ENCODE measurements at places on chromosomes 1 and 21.

DNA sequence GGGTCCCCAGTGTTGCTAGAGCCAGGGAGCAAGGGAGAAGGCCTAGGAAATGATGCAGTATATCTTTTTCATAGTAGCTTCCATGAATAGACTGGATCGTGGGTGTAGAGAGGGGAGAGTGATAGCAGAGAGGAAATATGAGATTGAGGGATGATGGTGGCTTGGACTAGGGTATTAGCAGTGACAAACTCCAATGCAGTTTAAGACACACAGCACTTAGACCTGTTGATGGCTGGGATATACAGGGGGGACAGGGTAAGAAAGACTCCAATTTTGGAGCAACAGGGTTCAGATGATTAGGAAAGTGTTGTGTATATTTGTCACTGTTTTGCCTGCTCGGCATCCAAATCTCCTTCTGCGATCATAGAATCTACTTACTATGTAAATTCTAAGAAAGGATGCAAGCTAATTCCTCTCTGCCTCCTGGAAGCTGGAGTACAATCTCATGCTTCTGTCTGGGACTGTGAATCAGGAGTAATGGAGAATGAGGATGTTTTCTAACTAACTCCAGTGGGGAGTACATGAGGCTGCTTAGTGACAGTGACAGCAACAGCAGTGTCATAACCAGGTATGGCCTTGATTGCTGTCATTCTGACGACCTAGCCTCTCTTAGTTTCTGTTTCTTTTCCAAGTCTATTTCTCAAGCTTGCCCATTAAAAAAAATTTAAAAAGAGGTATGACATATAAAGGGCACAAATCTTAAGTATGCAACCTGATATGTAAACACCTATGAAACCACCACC, 47.5 kb downstream of the SYDE2 start:
- DNase-seq = no peak

DNA sequence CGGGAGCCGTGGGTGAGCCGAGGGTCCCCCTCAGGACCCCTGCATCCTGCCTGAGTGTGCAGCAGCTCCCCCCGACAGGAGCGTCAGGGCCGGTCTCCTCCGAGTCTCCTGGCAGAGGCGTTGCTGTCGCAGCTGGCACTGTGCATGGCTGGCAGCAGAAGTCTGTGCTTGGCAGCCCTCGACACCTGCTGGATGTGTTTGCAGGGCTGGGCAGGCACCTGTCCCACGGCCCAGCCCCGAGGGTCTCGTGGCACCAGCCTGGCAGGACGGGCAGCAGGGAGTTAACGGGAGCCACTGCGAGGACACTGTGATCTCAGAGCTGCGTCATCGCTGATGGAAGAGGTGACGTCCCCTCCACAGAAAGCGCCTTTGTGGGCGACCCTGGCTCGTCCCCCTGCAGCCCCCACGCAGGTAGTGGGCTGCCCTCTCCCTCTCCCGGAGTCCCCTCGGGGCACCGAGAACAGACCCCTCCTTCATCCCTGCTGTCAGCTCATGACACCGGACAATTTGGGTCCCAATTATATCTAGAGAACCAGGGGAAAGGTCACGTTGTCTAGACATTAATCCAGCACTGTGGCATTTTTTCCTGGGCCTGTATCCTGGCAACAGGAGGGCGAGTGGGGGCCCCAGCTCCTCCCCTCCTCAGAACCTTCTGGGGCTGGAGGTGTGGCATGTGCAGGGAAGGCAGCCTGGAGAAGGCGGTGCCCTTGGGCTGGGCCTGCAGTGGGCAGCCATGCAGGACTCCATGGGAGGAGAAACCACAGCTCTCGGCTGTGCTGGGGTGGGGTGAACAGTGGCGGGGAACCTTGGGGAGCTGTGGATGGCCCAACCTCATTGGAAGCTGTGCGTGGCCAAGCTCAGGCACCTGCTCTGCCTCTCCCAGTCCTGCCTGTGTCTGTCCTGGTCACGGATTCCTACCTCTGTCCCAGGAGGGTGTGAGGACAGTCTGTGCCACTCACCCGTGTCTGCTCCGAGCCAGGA, 15.4 kb downstream of the COL18A1 start:
- peak; percentile 43 for DNase-seq

GRCh38 chr1:200226268-200226968, 183.4 kb downstream of the ZNF281 start:
- peak; percentile 10 for DNase-seq

DNA sequence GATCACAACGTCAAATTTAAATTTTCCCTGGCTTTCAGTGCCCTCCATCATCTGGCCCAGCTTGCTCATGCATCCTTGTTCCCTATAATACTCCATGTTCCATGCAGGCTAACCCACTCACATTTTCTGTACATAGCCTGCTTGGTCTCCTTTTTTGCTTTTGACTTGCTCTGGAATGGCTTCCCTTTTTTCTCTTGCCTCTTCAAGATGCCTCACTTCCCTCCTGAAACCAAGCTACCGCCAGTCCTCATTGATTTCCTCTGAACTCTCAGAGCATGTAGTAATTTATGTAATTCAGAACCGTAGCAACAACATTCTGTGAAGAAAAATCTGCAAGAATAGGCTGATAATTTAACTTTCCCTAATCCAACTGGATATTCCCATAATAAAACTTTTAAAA, 10.3 kb downstream of the CAP1 start:
- no peak for DNase-seq

DNA sequence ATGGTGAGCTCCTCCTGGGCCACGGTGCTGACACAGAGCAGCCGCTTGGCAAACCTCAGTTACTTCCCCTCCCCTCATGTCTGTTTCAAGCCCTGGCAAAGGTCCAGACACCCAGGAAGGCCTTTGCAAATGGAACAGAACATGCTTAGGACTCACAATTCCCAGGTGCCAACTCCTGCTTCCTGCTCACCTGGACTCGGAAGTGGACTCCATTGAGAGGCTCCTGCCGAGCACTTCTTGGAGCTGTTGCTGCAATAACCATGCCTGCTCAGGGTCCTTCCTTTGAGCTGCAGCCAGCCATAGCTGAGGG, 10.7 kb downstream of the DCST2 start:
- DNase-seq = peak; percentile 64

GRCh38 chr21:35102488-35103371, 53.6 kb upstream of the RUNX1 start:
- no peak for DNase-seq

DNA sequence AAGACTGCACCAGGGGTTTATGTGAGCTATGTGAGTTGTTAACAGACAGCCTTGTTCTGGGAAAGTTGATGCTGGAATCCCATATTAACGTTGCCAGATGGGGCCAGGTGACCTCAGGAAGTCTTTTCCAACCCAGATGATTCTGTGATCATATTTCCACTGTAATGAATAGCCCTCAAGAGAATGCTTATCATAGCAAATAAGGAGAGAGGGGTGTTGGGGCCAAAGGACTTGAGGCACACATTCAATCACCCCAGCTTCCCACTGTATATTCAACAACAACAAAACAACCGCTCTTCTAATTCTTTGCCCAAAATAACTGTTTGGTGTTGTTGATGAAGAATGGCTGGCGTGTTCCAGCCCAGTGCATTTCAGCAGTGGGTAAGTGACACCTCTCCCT, 14.1 kb downstream of the ZNF697 start:
- no peak for DNase-seq
